ENCODE measurements at places on chromosomes 1 and 21.
A peak's percentile ranks its signal among the peaks of the same experiment; 100 is the strongest.

DNA sequence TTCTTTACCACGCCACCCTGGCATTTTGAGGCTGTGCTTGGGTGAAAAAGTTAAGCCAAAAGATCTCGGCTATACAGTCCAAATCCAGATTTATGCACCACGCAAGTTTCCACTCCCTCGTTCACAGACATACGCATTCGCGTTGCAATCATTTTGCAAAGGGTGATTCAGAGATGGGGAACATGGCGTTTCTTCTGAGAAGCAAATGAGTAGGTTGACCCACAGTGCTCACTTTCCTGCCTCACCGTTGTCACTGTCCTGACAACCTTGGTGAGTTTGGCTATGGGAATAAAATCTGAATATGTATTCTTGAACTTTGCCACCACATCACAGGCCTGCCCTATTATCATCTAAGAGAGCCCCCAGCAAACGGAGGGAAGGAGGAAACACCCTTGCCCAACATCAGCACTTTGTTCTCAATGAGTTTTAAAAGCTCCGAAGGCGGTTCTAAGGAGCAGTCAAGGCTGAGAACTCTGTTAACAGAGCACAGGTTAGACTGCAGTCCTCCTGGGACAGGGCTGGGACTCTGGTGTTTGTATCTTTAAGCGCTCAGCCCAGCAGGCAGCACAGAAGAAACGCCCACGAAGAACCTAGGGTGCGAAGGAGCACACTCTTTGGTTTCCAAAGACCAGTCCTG lies 86.4 kb downstream of the RUNX1 start:
- peak; percentile 38 for DNase-seq

- DNase-seq, result no peak
Measured at GRCh38 chr1:231016966-231017365, 23.1 kb downstream of the FAM89A start.

DNA sequence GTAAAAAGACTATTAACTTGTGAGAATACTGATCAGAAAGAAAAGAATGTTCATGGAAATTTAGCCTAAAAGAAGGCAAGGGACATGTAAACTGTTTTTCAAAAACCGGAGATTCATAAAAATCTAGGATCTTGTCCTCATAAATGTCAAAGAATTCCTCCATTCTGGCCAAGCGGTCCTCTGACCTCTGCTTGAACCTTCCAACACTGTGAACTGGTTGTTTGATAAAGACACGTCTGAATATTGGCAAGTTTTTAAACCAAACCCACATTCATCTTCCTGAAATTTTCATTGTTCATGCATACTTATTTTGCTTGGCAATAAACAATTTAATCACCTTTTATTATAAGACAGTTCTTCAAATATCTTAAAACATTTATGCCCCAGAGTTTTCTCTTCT lies 19.8 kb downstream of the ASPM start:
- DNase-seq, result no peak

DNA sequence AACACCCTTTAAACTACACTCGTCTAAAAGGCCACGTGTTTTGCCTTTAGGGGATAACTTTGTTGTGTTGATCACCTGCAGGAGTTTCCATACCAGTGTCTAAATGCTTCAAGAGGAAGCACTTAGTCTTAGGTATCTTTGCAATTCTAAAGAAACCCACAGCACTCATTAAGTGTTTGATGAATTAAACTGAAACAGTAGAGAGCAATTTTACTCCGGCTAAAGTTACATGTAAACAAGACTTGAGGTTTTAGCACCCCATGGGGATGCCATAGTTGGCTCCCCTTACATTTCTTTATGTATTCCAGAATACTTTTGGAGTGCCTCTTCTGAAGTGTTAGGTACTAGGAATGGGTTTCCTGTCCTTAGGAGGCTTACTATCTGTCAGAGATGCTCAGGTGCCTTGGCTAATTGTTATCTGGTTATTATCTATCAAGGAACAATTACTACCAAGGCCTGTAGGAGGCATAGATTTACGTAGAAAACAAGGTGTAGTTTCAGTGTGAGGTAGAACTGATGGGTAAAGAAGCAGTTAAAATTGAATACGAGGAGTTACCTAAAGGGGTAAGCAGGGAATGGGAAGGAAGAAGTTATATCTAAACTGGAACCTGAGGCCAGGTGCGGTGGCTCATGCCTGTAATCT lies 176.8 kb upstream of the SAMSN1 start:
- DNase-seq, result no peak

DNA sequence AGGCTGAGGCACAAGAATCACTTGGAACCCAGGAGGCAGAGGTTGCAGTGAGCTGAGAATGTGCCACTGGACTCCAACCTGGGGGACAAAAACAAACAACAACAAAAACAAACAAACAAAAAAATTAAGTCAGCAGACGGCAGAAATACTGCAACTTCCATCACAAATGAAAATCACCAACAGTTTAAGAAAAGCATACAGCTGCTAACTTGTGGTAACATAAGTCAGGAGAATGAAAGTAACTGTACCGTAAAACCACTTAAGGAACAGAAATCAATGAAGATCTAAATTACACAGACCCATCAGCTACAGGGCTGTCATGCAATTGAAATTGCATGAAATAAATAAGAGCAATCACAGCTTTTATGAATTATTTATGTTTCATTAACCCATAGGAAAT lies 25.0 kb downstream of the MCOLN2 start:
- DNase-seq, result no peak

DNA sequence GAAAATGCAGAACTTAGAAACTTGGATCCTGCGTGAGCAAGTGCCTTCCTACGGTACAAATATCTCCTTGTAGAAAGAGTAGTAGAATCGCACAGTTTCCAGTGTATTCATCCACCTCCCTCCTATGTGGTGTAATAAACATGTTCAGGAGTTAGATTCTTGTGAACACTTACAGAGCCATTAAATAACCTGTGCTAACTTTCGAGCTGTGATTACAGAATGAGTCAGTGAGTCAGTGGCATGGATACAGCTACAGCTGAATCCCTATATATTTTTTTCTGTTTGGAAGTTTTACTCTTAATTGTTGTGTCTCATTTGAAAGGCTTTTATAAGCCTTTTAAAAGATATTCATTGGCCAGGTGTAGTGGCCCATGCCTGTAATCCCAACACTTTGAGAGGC lies 148.7 kb downstream of the EDEM3 start:
- DNase-seq, result no peak

DNA sequence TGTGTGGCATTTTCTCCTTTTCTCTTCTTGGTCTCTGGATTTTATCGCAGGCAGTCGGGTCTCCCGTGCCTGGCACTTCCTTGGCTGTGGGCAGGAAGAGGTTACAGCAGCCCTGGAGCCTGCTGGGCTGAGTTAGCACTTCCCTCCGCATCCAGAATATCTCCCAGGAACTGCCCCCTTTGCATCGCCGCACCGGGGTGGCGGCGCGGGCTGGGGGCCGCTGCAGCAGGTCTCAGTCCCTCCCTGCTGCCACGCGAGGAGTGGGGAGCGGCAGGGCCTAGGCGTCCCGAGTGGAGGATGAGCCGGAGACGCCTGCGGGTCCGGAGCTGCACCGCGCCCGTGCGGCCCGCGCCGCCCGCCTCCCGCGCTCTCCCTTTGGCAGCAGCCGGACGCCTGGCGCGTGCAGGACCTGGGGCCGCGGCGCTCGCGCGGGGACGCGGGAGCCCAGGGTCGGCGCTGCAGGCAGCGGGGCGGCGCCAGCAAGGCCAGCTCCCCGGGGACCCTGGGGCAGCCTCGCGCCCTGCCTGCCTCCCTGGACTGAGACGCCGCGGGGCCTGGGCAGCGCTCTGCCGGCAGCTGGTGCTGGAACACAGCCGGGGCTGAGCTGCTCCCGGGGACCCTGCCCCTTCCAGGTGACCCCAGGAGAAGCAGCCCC lies 192.8 kb downstream of the PRDM2 start:
- no peak for DNase-seq

GRCh38 chr1:211939876-211940468 lies 95.4 kb downstream of the INTS7 start:
- DNase-seq, result peak; percentile 28

GRCh38 chr1:52727114-52727586 lies 897 bp downstream of the ZYG11B start:
- DNase-seq, result no peak

GRCh38 chr1:81111818-81112217 lies 688.9 kb upstream of the ADGRL2 start:
- DNase-seq, result no peak

- DNase-seq, result no peak
Measured at GRCh38 chr1:38014171-38014570, 1.6 kb downstream of the UTP11 start.

DNA sequence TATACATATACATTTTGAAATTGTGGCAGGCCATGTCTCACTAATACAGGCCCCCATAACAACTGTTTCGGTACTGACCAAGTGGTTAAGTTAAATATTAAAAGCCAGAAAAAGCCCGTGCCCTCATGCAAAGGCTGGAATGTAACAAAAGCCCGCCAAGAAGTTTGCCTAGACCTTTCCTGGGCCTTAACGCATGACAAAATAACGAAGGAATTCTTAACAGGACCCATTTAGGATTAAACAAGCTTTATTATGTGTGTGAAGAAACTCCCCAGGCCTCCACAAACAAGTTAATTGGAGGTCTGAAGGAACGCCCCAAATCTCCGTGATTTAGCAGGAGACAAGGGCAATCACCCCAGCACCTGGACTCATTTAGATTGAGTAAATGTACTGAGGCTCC lies 42.4 kb downstream of the TNFSF4 start:
- no peak for DNase-seq
